ENCODE measurements at places on chromosomes 12 and 14.

DNA sequence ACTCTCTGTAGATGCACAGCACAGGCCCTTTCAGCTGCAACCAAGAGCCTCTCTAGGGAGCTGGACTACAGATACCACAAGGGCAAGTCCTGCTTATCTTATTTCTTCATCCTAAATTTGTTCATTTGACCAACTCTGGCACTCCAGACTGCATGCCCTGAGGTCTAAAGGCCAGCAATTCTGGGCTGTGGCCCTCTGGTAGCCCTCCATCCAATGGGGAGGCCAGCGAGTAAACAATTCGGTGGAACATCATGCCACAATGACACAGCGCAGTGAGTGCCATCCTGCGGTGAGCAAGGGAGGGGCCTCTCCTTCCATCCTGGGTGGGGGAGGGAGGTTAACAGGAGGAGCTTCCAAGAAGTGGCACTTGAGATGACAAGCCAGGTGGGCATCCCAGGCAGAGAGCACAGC, 652 bp upstream of the SELPLG start:
- peak; percentile 17 for DNase-seq

DNA sequence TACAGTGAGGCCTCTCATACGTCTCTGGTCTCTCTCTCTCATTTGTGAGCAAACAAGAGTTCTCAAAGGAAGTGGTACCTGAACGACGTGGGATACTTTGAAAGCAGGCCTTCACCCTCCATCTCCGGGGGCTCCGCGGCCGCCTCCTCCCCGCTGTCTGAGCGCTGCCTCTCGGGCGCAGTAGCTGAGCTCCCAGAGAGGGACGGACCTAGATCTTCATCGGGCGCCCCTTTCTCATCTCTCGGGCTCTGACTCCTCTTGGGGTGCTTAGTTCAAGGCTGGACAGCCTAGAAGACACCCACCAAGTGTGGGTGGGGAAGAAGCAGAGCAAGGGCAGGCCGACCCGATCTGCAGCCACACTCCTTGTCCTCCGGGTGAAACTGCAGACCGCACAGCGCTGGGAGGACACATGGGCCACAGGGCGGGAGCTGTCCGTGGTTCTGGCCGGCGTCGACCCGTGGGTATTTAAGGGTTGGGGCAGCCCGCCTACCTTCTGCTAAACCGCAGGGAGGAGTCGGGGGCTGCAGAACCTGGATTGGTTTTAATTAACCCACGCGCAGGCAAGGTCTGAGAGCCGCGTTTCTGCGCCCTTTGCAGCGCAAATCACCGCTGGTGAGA, 92.7 kb downstream of the PAH start:
- DNase-seq, result no peak

GRCh38 chr14:99093532-99094517, 178.2 kb downstream of the BCL11B start:
- DNase-seq, result no peak

- no peak for DNase-seq
These were observed 3.3 kb upstream of the SCARB1 start for GRCh38 chr12:124866883-124867400.

GRCh38 chr14:105879867-105880561, 353.6 kb downstream of the TMEM121 start:
- DNase-seq, result no peak

- DNase-seq, result no peak
These were observed 14.8 kb downstream of the DDX24 start for GRCh38 chr14:94066089-94066676.

Data from T-helper 2 cell (primary cell).